ENCODE measurements at places on chromosomes 12 and 14.

GRCh38 chr14:81193924-81194633 is 26.7 kb downstream of the GTF2A1 start:
- peak; percentile 23 for DNase-seq

GRCh38 chr12:1325666-1326065 is 268.7 kb downstream of the FBXL14 start:
- no peak for DNase-seq

DNA sequence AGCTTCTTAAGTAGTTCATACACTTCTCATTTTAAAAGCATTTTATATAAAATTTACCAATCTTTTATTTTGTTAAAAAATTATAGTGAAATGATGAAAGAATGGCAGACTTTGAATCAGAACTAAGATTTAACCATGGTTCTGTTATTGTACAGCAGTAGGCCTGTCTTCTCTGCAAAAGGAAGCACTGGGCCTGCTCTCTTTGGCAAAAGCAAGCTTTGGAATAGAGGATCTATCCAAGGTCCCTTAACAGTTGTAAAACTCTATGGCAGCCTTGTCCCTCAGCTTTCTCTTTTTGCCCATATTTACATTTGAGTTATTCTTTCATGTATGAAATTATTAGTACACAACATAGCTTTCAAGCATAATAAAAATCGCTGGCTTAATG is 82.8 kb downstream of the PLEKHG7 start:
- DNase-seq, result no peak

DNA sequence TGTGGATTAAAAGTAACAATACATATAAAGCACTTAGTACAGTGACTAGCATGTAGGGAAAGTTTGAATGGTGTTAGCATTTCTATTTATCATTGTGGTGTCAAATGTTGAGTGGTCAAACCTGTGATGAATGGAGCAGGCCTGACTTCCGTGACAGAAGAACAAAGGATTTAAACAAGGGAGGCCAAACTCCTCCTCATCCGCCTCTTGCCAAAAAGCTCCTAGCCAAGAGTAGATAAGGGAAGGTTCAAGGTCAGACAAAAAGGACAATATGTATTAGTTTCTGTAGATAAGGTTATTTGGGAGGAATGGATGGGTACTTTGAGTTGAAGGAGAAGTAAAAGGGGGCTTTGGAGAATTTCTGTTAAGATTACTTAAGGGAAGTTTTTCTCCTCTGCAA is 6.5 kb downstream of the RNASE7 start:
- no peak for DNase-seq

DNA sequence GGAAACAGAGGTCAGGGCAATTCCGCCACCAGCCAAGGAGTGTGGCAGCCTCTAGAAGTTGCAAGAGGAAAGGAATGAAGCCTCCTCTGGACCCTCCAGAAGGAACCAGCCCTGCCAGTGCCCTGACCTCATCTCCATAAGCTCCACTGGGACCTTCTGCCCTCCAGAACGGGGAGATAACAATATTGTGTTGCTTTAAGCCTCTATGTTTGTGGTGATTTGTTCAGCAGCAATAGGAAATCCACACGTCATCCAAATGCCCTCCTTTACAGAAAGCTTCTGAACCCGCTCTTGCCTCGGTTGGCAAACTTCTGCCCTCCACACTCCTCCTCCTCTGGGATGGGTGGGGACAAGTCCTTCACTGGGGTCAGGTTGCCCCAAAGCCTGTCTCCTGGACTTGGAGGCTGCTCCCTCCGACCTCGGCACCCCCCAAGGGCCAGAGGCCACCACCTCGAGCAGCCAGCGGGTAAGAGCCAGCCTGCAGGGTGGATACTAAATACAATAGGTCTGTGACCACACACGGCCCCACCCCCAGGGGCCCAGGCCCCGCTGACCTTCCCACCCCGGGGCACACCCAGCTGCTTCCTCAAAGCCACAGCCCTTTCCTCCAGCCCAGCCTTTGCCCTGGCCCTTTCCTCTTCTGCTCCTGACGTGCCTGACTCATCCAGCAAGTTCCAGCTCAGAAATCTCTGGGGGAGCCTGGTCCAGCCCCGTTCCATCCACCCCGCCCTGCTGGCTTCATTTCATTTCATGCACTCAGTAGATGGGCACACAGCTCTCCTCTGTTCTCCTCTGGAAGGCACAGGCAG is 58.7 kb upstream of the NCOR2 start:
- no peak for DNase-seq

DNA sequence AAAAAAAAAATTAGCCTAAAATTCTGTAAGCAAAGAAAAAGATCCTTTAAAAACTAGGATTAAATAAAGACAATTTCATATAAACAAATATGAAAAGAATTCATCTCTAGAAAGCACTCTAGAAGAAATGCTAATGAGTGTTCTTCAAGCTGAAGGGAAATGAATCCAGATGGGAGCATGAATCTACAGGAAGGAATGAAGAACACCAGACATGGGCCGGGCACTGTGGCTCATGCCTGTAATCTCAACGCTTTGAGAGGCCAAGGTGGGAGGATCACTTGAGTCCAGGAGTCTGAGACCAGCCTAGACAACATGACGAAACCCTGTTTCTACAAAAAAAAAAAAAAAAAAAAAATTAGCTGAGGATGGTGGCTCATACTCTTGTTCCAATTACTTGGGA is 297.2 kb downstream of the FBXL14 start:
- DNase-seq, result no peak

GRCh38 chr12:96419576-96420276 is 19.5 kb upstream of the CDK17 start:
- DNase-seq, result no peak

GRCh38 chr12:46921764-46922133 is 96.0 kb upstream of the SLC38A4 start:
- no peak for DNase-seq

GRCh38 chr14:52730709-52731111 is 744 bp downstream of the STYX start:
- no peak for DNase-seq

GRCh38 chr12:93156086-93156716 is 221.5 kb upstream of the NUDT4 start:
- DNase-seq, result no peak

- no peak for DNase-seq
Observed at GRCh38 chr14:20907214-20907613, 16.0 kb downstream of the RNASE3 start.

DNA sequence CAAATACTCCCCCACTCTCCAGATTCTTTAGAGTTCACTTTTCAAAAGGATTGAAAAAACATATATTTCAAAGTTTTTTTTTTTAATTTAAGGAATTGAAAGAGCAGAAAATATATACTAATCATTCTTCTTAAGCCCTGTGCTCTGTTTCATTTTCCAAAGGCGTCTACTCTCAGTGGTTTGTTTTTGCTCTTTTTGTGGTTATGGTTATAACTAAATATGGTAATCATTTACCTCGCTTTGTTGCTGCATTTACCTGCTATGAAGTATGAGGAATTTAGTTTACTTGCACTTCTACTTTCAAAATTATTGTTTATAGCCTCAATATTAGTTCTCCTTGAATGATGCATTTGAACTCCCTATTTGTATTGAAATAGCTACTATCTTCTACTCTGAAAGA is 55.9 kb upstream of the LRRK2 start:
- DNase-seq, result no peak

DNA sequence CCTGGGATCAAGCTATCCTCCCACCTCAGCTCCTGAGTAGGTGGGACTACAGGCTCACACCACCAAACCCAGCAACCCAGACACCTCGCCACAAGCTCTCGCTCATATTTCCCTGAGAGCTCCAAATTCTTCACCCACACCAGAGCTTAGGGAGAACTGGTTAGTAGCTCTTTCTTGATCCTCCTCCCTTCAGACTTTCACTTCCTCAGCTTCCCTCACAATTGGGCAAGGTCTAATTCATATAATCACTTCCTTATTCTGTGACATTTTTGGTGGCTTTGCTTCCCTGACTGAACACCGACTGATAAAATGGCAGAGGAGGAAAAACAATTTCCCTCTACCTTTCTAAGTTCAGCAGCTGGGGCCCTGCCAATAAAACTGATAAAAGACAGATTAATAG is 88.5 kb downstream of the GXYLT1 start:
- no peak for DNase-seq

- DNase-seq, result no peak
Observed at GRCh38 chr12:15669256-15669948, 119.8 kb downstream of the EPS8 start.

DNA sequence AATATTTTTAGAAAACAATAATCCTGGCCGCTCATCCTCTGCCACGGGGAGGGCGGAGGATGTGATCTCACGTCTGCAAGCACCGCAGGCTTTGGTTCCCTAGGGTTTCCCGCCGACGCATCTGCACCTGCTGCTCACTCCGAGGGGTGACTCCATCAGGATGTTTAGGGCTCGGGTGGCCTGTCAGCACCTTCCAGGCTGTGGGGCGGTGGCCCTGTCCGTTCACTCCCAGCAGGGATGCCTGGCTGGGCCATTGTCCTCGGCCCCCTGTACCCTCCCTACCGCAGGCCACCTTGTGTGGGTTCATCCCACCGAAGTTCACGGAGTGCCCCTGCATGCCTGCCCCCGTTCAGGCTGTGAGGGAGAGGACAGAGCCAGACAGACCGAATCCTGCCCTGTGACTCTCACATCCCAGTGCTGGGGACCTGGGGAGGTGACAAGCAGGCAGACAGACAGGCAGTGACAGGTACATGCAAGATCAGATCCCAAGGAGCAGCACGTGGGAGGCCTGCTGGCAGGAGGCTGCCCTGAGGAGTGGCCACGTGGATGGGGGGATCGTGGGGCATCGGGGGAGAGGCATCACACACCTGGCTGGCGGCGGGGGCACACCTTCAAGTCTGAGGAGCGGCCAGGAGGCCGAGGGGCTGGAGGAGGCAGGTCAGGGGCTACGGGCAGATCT is 112.6 kb downstream of the ADGRD1 start:
- no peak for DNase-seq

DNA sequence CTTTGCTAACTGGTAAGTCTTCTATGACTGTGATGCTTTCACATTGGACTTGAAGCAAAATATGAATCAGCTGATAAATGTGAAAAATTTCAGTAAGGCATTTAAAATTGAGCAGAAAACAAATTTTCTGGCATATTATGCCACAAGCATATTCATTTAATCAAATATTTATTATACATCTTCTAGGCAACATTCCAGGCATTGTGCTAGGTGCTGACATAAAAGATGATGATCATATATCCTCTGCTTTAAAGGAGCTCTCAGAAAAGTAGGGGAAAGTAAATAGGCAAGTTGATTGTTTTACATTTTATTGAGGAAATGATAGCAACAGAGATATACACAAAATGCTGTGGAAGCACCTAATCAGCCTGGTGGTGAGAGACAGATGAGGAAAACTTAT is 248.9 kb downstream of the SLC16A7 start:
- DNase-seq, result no peak

DNA sequence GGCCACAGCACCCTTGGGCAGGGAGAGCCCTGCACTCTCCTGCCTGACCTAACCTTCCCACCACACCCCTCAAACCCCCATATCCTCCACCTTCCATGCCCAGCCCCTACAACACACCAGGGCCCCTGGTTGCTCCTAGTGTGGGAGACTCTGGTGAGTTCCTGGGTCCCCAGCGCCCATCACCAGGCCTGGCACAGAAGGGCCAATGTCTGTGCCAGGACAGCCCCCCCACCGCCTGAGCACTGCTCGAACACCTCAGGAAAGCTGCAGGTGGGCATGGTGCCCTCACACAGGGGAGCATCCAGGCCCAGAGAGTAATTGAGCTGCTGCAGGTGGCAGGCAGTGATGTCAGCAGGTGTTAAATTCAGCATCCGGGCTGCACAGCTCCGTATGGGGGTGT is 15.2 kb downstream of the ADCY6 start:
- DNase-seq, result no peak

DNA sequence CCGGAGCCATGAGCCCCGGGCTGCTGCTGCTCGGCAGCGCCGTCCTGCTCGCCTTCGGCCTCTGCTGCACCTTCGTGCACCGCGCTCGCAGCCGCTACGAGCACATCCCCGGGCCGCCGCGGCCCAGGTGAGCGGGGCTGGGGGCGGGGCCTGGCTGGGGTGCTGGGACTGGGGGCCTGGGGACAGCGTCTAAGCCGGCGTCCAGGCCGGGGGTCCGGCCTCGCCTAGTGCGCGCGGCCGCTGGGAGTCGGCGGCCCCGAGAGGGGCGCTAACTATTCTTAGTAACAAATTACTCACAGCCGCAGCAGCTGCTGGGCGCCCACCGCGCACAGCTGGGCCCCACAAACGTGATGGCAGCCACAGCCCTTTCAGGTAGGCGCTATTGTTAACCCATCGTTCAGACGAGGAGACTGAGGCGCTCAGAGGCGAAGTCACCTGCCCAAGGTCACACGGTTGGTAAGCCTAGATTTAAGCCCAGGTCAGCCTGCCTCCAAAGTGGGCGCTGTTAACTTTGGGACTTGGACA is 374 bp downstream of the CYP46A1 start:
- peak; percentile 32 for DNase-seq
